Gastrocnemius medialis (tissue), 4 donors: ENCODE measurements at places on chromosomes 12 and 14.

- DNase-seq = no peak
Measured at GRCh38 chr14:52235866-52236510, 31.5 kb upstream of the PTGDR start.

- DNase-seq = no peak
Measured at GRCh38 chr12:20055856-20056255, 312.5 kb upstream of the PDE3A start.

GRCh38 chr12:111342376-111342775 is 26.5 kb downstream of the PHETA1 start:
- no peak for DNase-seq

GRCh38 chr12:18108611-18109010 is 18.6 kb upstream of the RERGL start:
- no peak for DNase-seq

- no peak for DNase-seq
Measured at GRCh38 chr14:100896369-100897060, 7.0 kb downstream of the RTL1 start.

DNA sequence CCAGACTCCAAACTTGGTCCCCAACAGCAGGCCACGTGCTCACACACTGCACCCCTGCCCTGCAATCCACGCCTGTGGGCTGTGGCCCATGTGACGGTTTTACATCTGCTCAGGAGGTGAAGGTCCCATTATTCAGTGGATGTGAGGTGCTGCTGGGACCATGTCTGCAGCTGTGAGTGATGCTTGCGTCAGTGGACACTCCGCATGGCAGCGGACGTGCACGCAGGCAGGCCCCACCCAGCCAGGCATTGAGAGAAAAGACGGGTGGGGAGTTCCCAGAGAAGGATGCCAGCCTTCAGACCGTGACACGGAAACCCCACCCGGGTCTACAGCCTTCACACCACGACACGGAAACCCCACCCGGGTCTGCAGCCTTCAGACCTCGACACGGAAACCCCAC is 67.6 kb downstream of the NOC4L start:
- DNase-seq = no peak

- DNase-seq = no peak
Measured at GRCh38 chr14:34053666-34054065, 102.8 kb upstream of the EGLN3 start.
